Peyer's patch (tissue), 4 donors: ENCODE measurements at places on chromosomes 5 and 9.

GRCh38 chr5:172503925-172504700, 49.8 kb upstream of the SH3PXD2B start:
- peak; percentile 53 for DNase-seq

- DNase-seq: no peak
These were observed 4.6 kb upstream of the NEURL1B start for GRCh38 chr5:172636279-172637050.

DNA sequence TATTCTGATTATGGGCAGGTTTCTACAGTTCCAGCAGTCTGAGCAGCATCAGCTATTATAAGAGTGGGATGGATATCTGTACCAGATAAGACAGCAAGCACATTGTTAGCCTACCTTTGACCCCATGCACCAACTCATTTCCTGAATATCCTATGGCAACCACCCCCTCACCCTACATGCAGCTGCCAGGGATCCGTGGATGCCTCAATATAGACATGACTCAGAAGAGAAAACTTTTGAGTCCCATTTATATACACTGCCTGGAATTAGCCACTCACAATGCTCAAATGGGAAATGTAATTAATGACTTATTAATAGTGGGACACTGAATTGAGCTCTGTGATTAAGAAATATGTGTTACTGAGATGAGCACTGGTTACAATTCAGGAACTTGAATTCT, 124.4 kb downstream of the SSBP2 start:
- no peak for DNase-seq

GRCh38 chr9:3415906-3416305, 109.9 kb downstream of the RFX3 start:
- DNase-seq: no peak

GRCh38 chr5:163978897-163979296, 473.5 kb downstream of the MAT2B start:
- DNase-seq: no peak

DNA sequence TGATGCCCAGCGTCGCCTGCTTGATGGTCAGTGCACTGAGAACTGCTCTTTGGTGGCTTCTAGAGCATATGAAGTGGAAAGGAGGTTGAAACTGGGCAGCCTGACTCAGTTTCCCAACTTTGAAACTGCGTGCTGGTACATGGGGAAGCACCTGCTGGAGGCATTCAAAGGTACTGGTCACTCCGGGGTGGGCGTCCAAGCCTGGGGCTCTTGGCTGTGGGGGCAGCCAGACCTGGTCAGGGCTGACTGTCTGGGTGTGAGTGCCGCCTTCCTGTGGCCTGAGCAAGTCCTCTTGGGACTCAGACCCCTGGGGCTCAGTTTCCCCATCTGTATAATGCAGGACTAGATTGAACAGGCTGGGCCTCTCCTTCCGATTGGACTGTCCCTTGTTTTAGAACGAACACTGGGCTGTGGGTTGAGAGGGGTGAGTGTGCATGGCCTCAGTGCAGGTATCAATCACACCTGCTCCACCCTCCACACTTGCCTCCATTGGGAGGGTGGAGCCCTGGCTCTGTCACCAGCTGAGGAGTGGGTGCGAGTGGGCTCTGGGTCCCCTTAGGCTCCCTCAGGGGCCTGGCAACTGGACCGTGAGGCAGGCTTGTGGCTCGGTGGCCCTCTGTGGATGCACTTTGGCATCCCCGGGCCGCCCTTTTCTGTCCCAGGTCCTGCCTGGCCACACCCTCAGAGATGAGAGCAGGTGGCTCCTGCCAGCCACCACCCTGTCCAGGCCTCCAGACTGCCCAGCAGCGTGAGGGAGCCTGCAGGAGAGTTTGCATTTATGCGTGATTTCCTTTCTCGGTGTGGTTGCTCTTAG, 80.2 kb downstream of the PHF2 start:
- no peak for DNase-seq

GRCh38 chr9:98477884-98478283, 222.4 kb upstream of the TBC1D2 start:
- no peak for DNase-seq

DNA sequence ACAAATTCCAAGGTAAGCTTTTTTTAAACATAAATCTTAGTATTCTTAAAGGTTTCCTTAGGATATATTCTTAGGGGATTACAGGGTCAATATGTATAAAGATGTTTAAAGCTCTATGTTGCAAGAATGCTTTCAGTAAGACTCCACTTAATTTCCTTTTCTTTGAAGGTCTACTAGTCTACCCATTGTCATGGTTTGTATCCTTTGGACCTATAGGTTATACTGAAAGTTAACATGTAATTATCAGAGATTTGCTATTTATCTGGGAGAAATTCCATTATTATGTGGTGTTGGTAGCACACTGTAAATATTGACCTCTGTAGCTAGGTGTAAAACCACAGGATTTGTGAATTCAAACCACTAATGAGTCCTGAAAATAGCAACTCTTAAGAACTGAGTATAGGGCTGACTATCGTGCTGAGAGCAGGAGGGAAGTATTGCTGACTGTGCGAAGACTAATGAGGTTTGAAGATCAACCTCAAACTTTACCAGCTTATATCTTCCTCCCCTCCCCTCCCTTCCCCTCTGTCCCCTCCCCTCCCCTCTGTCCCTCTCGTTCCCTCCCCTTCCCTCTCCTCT, 85.6 kb downstream of the GADD45G start:
- DNase-seq: no peak
